Pancreas (tissue), 10 donors: ENCODE measurements at places on chromosomes 6 and 20.

- H3K4me1 ChIP-seq, result no peaks in the 10 kb centered on the region
- no peaks in the 10 kb centered on the region for H3K36me3 ChIP-seq
- no peaks in the 10 kb centered on the region for H3K27me3 ChIP-seq
- H3K4me3 ChIP-seq, result no peak overlapping the region
- DNase-seq, result peak; percentile 87
Observed at GRCh38 chr6:85354761-85355618, 94.9 kb upstream of the NT5E start.

GRCh38 chr20:36305602-36306551, at the start of gene DLGAP4:
Gene DLGAP4 (plus strand): TSS chr20:36306339. CDS start chr20:36431718, 125,379 bp downstream.
- H3K4me3 ChIP-seq, result no peak within 1 kb of the TSS
- no peaks in the 10 kb centered on the region for H3K4me1 ChIP-seq

DNA sequence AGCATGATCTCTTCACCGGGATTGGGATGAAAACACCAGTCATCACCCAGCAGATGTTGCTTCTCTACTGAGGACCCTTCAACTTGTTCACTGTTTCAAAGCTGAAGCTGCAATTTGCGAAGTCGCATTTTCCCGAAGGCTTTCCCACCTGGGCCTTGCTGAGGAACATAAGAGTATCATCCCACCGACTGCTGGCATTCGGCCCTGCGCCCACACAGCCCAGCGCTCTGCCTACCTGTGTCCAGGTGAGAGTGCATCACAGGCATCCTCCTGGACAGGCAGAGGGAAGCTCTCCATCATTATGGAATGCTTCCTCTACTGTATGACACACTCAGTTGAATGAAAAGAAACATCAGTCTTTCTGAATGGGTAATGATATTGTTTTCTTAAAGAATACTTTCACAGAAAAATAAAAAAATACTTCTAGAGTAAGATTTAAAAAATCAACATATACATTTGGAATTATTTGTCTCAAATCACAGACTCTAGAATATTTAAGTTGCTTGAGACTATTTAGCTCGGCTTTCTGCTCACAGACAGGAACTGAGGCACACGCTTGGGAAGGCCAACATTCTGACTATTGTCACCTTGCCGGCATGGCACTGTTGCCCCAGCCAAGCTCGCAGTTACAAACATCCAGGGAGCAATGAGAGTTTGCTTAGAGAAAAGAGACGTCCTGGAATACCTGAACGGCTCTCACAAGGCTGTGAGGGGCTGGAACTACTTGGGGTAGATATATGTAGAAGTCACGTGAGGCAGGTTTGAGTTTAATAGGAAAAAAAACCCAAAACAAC, 48.7 kb downstream of the FOXC1 start:
- H3K4me3 ChIP-seq, result no peak overlapping the region
- no peak overlapping the region for H3K27ac ChIP-seq
- no peaks in the 10 kb centered on the region for H3K27me3 ChIP-seq
- no peaks in the 10 kb centered on the region for H3K36me3 ChIP-seq

GRCh38 chr6:40947876-40948526, 91.0 kb downstream of the UNC5CL start:
- H3K4me3 ChIP-seq, result no peak overlapping the region
- H3K36me3 ChIP-seq, result no peaks in the 10 kb centered on the region
- DNase-seq, result no peak
- H3K27ac ChIP-seq, result no peak overlapping the region
- H3K4me1 ChIP-seq, result no peaks in the 10 kb centered on the region

- H3K27ac ChIP-seq, result no peak overlapping the region
- H3K27me3 ChIP-seq, result no peaks in the 10 kb centered on the region
- H3K4me3 ChIP-seq, result no peak overlapping the region
- H3K36me3 ChIP-seq, result no peaks in the 10 kb centered on the region
- H3K4me1 ChIP-seq, result no peaks in the 10 kb centered on the region
Observed at GRCh38 chr20:52824494-52825216, 147.5 kb upstream of the TSHZ2 start.

- H3K4me3 ChIP-seq, result no peak overlapping the region
- DNase-seq, result no peak
- no peaks in the 10 kb centered on the region for H3K27me3 ChIP-seq
- H3K4me1 ChIP-seq, result peaks cover 12% of the 10 kb centered on the region
Observed at GRCh38 chr6:18359237-18359885, 27.8 kb upstream of the RNF144B start.

GRCh38 chr6:39521958-39522357, 199.5 kb upstream of the KCNK16 start:
- DNase-seq, result no peak
- no peak overlapping the region for H3K4me3 ChIP-seq
- H3K4me1 ChIP-seq, result no peaks in the 10 kb centered on the region
- H3K36me3 ChIP-seq, result no peaks in the 10 kb centered on the region
- no peaks in the 10 kb centered on the region for H3K27me3 ChIP-seq
- H3K27ac ChIP-seq, result no peak overlapping the region

- H3K27ac ChIP-seq, result peak overlapping the region; percentile 73
- peak; percentile 48 for DNase-seq
- H3K4me1 ChIP-seq, result peaks cover 9% of the 10 kb centered on the region
- no peaks in the 10 kb centered on the region for H3K36me3 ChIP-seq
Observed at GRCh38 chr6:2875359-2876191, 27.5 kb downstream of the SERPINB9 start.

GRCh38 chr6:164982389-164982788, 327.0 kb downstream of the C6orf118 start:
- H3K27ac ChIP-seq, result no peak overlapping the region
- H3K27me3 ChIP-seq, result no peaks in the 10 kb centered on the region
- DNase-seq, result no peak

GRCh38 chr6:44049163-44049988, 77.9 kb downstream of the MRPL14 start:
- peaks cover 17% of the 10 kb centered on the region for H3K4me1 ChIP-seq
- peak; percentile 20 for DNase-seq
- H3K4me3 ChIP-seq, result no peak overlapping the region
- no peaks in the 10 kb centered on the region for H3K36me3 ChIP-seq
- peak overlapping the region; percentile 42 for H3K27ac ChIP-seq

DNA sequence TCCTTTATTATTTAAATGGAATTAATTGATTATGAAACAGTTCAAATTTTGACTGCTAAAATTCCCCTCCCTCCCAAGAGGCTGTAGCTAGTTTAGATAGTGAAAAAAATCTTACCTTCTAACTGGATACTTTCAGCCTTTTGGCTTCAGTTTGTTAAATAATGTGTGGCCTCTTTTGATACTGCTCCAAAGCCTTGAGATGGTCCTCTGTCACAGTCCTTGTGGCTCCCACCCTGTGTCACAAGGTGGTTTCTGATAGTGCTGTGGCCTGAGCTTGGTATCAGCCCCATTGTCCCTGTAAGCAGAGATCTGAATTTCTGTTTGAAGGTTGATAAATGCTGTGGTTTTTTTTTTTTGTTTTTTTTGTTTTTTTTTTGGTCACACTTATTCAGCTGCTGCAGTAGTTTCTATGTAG, 20.8 kb downstream of the PANK2 start:
- no peaks in the 10 kb centered on the region for H3K4me1 ChIP-seq
- H3K27ac ChIP-seq, result no peak overlapping the region
- H3K36me3 ChIP-seq, result peaks cover 23% of the 10 kb centered on the region
- H3K27me3 ChIP-seq, result no peaks in the 10 kb centered on the region
- no peak overlapping the region for H3K4me3 ChIP-seq
- DNase-seq, result no peak
